ENCODE measurements at places on chromosomes 11 and 22. TPM values are rescaled to one million over a fixed set of nuclear protein-coding genes. Genes with fewer than 3 reads are reported as not detected.

GRCh38 chr11:88175569-88176075 lies 379 bp upstream of the RAB38 start:
- DNase-seq, result no peak

MMP12 gene
- not detected for total RNA-seq

ARHGEF17 gene
- total RNA-seq, result 19.9 TPM

- DNase-seq, result no peak
Observed at GRCh38 chr11:120231963-120232362, 8.0 kb upstream of the POU2F3 start.

DNA sequence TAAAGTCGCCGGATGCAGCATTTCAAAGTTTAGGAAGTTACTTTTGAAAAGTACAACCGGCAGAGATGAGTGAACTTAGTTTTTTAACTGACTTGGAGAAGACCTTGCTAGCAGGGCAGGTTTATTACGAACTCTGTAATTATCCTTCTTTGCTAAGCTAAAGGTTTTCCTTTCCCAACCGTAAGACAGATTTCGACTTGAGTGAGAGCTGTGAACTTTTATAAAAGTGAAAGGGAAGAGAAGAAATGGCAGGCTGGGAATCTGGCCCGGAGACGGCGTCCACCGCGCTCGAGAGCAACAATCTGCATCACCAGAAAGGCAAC lies 659 bp upstream of the TEAD1 start:
- DNase-seq, result no peak

VWCE gene
- total RNA-seq, result 7.3 TPM

GRCh38 chr11:94751218-94751609 lies 16.9 kb upstream of the AMOTL1 start:
- DNase-seq, result no peak

DNA sequence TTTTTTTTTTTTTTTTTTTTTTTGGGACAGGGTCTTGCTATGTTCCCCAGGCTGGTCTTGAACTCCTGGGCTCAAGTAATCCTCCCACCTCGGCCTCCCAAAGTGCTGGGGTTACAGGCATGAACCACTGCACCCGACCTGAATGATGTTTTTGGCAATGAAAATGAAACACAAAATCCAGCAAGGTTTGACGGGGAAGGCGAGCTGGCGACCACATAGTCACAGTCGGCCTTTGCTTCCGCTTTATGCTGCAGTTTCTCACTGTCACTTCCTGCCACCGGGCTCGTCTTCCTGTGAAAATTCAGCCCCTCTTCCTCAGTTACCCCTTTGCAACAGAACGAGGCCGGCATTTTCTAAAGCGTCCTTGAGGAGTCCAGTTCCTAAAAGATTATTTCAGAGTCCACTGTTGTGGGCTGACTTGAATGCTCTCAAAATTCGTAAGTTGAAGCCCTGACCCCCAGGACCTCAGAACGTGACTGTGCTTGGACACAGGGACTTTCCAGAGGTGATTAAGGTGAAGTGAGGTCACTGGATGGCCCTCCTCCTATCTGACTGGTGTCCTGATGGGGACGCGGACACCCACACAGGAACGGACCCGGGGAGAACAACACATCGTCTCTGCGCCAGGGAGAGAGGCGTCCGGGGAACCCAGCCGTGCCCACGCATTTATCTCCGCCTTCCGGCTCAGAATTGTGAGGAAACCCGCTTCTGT lies 2.9 kb upstream of the BID start:
- DNase-seq, result no peak

FGF4 gene
- not detected for total RNA-seq

- DNase-seq, result no peak
Observed at GRCh38 chr22:17194213-17194612, 25.0 kb downstream of the ADA2 start.

DNA sequence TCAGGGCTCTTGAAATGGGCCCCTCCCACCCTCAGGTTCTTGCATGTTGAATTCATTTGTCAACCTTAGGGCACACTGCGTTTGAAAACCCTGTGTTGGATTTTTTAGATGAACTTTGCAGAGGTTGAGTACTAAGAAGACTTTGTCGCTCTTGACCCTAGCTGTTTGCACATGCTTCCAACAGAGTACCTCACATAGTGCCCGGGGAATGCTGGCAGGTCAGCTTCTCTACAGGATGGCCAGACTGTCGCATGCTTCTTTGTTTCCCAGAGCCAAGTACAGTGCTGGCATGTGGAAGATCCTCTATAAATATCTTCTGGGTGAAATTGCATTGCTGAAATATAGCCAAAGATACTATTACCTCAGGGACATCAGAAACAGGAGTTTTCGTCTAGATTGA lies 59.9 kb downstream of the FAT3 start:
- no peak for DNase-seq

DNA sequence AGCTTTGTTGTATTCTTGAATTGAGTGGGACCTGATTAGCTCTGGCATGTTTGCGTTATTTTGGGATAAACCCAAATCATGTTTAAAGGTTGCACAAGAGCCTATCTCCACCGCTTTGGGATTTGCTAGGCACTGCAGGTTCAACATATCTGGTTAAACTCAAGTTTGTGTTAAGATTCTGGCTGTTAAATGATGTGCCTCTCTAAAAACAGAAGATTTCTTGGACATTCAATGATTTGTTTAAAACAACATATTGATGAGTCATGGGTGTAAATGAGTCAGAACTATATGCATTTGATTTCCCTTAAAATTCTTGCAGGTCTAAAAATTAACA lies 67.4 kb downstream of the AMOTL1 start:
- DNase-seq, result no peak

- no peak for DNase-seq
Observed at GRCh38 chr22:39155421-39155820, 2.9 kb upstream of the CBX7 start.

DNA sequence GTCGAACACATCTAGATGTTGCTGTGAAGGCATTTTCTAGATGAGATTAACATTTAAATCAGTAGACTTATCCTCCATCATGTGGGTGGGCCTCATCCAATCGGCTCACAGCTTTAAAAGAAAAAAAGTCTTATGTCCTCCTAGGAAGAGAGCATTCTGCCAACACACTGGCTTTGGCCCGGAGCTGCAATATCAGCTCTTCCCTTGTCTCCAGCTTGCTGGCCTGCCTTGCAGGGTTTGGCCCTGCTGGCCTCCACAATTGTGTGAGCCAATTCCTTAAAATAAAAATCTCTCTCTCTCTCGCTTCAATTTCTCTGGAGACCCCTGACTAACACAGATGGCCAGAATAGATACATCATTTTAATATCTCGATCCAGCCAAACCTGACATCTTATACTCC lies 13.1 kb upstream of the ABCC8 start:
- DNase-seq, result peak; percentile 74

CNTF gene
- total RNA-seq, result 2.0 TPM

DNA sequence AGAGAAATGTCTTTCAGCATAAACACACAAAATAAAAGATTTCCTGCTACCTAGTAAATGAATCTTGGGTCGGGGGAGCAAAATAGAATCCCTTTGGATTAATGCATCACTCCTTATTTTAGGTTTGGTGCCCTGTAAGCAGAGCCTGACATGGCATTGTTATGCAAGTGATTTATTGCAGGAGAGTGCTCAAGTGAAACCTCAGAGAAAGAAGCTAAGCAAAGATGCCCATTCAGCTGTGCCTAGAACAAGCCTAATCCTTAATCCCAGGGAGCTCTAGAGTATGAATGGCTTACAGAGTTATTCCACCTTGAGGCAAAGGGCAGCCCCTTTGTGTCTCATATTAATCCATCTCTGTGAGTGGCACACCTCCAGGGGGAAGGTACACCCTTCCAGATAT lies 21.1 kb downstream of the C11orf87 start:
- DNase-seq, result no peak

CNGA4 gene
- not detected for total RNA-seq

GRCh38 chr11:62443390-62444235 lies 24.8 kb downstream of the SCGB1A1 start:
- DNase-seq, result no peak

E2F8 gene
- 11.5 TPM for total RNA-seq

ABTB2 gene
- 1.8 TPM for total RNA-seq

TSSK2 gene
- not detected for total RNA-seq

DNA sequence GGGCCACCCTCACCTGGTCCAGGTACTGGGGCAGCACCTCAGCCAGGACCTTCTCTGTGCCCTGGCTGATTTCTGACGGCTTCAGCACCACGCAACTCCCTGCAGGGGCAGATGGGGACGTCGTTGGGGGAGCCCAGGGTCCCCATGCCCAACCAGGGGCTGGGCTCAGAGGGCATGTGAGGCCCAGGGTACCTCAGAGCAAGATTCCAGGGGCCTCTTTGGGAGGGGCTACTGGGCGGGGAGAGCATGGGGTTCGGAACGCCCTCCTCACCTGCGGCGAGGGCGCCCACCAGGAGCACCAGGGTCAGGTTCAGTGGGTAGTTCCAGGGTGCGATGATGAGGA lies 8.1 kb downstream of the ALDH3B2 start:
- DNase-seq, result no peak

- DNase-seq, result no peak
Observed at GRCh38 chr11:35825386-35825785, 118.5 kb upstream of the LDLRAD3 start.

GRCh38 chr11:47980088-47980906 lies at the start of gene PTPRJ:
PTPRJ (plus strand) TSS chr11:47980559; CDS start chr11:47980913, 354 bp downstream.
- DNase-seq, result peak; percentile 31

OR8A1 gene
- total RNA-seq, result not detected

MUC6 gene
- total RNA-seq, result not detected

DNA sequence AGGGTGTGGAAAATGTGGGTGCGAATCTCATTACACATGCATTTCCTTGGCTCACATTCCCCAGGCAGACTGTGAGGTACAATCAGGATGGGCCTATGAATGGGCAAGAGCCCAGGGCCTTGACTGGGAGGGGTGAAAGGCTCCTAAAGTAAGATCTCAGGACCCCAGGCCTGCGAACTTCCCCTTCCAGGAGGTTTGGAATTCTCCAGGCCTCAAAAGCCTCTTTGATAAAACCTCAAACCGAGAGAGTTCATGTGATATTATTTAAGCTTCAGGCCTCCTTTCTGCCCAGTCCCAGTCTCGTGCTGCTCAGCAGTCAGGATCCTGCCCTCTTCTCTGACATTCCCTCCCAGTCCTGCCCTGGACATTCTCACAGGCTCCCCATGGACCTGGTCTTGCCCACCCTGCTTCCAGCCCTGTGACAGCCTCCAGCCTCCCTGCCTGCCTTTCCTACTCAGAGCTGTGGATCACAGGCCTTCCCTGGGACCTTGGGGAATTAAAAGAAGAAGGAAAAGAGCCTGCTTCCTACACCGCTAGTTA lies 37.3 kb upstream of the TEAD1 start:
- no peak for DNase-seq

GGT5 gene
- total RNA-seq, result not detected

MRPL21 gene
- 99.9 TPM for total RNA-seq

BTBD18 gene
- total RNA-seq, result not detected

LRRC74B gene
- total RNA-seq, result not detected
